Vein endothelial cell (primary cell): ENCODE measurements at places on chromosomes 7 and 10. TPM values are rescaled to one million over a fixed set of nuclear protein-coding genes. Genes with fewer than 3 reads are reported as not detected.

C10orf95 gene
- not detected in 2 replicates for total RNA-seq

OGDHL gene
- 0.19 and 0.33 TPM in 2 replicates for total RNA-seq

INSYN2A gene
- 0.10 TPM in 1 of 2 replicates, not detected in the other for total RNA-seq

JCAD gene
- total RNA-seq = 61.4 and 61.6 TPM in 2 replicates

PALD1 gene
- 125 and 130 TPM in 2 replicates for total RNA-seq

WDR37 gene
- 28.4 and 34.6 TPM in 2 replicates for total RNA-seq

RSPH10B gene
- total RNA-seq = 0.98 TPM in 1 of 2 replicates, not detected in the other

HYAL4 gene
- 0.86 and 0.98 TPM in 2 replicates for total RNA-seq

PAPSS2 gene
- 55.2 and 64.2 TPM in 2 replicates for total RNA-seq

KCNIP2 gene
- total RNA-seq = 0.96 and 0.98 TPM in 2 replicates

AGMO gene
- 10.8 and 11.8 TPM in 2 replicates for total RNA-seq

PKD2L1 gene
- total RNA-seq = not detected in 2 replicates

ARHGAP22 gene
- total RNA-seq = 47.7 and 53.2 TPM in 2 replicates

AZGP1 gene
- total RNA-seq = not detected in 2 replicates

IL6 gene
- 3.7 and 3.9 TPM in 2 replicates for total RNA-seq

PRKAG2 gene
- total RNA-seq = 32.7 and 47.5 TPM in 2 replicates

TSPAN33 gene
- 0.10 TPM in 1 of 2 replicates, not detected in the other for total RNA-seq

ETV1 gene
- 8.8 and 15.1 TPM in 2 replicates for total RNA-seq

AGAP5 gene
- 1.6 and 1.9 TPM in 2 replicates for total RNA-seq

PAX2 gene
- not detected in 2 replicates for total RNA-seq

OR2A12 gene
- not detected in 2 replicates for total RNA-seq

BUD31 gene
- total RNA-seq = 86.2 and 88.4 TPM in 2 replicates

MMP21 gene
- 0.10 and 0.33 TPM in 2 replicates for total RNA-seq

POLR2J gene
- 41.8 and 66.6 TPM in 2 replicates for total RNA-seq

P4HA1 gene
- total RNA-seq = 82.1 and 113 TPM in 2 replicates

TFR2 gene
- total RNA-seq = under 0.01 and 0.38 TPM in 2 replicates
